Epithelial cell of proximal tubule (primary cell): ENCODE measurements at places on chromosomes 1 and 21. TPM values are rescaled to one million over a fixed set of nuclear protein-coding genes. Genes with fewer than 3 reads are reported as not detected.

Gene CFHR1
- not detected in 2 replicates for total RNA-seq

Gene PGLYRP4
- total RNA-seq, result not detected in 2 replicates

Gene SLC9C2
- not detected in 2 replicates for total RNA-seq

Gene F5
- not detected in 2 replicates for total RNA-seq

Gene KLHDC9
- total RNA-seq, result 2.6 and 6.5 TPM in 2 replicates

Gene FALEC
- not detected in 2 replicates for total RNA-seq

Gene SDHB
- 118 and 183 TPM in 2 replicates for total RNA-seq

Gene LRRC42
- total RNA-seq, result 46.7 and 48.0 TPM in 2 replicates

DNA sequence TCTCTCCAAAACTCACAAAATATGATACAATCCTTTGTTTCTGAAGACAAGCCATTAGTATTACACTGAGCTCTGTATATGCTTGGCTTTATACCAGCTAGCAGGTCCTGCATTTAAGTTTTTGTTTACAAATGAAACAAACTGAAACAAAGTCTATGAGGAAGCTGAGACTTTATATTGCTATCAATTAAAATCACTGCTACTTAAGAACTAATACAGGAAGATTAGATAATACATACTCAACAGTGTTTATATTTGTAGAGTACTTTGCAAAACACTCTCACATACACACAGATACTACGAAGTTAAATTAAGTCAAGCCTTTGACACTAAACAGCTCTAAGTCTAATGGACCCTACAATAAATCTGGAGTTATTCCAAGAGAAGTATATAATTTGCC lies 247.4 kb downstream of the CRB1 start:
- no peak for DNase-seq

DNA sequence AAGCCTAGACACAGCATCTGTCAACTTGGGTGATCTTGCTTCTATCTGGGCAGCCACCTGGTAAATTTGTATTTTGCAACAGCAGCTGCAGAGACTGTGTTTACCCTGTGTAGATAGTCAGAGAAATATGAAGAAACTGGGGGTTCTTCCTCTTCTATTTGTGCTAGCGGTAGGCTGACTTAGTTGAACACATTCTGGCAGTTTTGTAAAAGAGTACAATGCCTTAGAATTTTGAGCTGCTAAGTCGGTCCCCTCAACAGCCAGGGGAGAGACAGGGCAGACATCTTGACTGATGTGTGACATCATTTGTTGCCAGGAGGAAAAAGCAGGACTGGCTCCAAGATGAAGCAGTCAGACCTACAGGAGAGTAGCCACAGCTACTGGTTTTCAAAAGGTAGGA lies 53.7 kb downstream of the KCNJ6 start:
- no peak for DNase-seq

DNA sequence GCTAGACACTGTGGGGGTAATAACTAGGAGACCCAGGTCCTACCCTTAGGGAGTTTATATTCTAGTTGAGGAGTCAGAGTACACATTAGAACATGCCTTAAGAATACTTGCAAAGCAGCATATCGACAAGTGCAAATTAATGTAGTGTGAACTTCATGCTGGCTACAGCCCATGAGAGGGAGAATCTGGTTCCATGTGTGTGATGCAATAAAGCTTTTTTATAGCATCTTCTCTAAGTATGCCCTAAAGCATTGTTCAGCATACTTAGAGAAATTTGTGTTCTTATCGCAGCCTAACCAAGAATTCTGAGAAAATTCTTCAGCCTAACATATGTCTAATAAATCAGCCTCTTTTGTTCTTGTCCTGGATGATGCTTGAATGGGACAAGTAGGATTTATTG lies 95.5 kb downstream of the SDCCAG8 start:
- no peak for DNase-seq

- no peak for DNase-seq
These were observed 272.5 kb downstream of the RRAGC start for GRCh38 chr1:38586993-38587646.

DNA sequence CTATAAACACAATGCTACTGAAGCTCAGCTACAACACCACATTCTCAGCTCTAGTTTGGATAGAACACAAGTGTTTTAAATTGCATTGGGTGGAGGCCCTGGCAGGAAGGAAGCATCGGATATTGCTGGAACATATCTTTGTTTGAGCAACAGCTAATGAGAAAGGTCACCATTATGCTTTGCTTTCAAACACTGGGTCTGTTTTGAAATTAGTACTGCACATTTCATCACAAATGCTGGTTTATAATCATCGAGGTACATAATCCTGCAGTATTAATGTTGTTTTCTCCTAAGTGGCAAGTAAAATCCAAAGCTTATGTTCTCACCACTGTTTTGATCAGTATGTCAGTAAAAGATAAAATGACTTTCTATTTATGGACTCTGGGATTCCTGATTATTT lies 61.5 kb upstream of the ARHGAP29 start:
- no peak for DNase-seq

GRCh38 chr1:3978990-3979325 lies 78.9 kb upstream of the C1orf174 start:
- DNase-seq, result no peak

GRCh38 chr1:53546409-53547155 lies 87.4 kb downstream of the DMRTB1 start:
- DNase-seq, result no peak

GRCh38 chr1:54081306-54082270 lies 28.2 kb downstream of the TCEANC2 start:
- DNase-seq, result peak; percentile 36

DNA sequence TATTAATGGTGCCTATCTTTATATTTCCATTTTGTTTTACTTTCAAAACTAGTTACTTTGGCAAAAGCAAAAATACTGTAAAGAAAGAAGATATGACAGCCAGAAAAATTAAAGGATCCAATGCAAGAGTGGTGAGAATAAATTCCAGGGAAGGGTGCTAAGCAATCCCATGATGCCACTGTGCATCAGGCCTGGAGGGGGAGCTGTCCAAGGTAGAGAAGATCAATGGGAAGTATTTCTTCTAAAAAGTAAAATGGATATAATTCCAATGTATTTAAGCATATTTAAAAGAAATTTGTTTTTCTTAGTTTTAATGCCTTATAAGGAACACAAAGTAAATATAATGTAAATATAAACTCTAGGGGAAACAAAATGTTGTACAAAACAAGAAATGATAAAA lies 1382.2 kb upstream of the B3GALT2 start:
- DNase-seq, result no peak

GRCh38 chr21:46156678-46157077 lies 1.3 kb upstream of the FTCD start:
- DNase-seq, result no peak

GRCh38 chr21:31964692-31965091 lies 91.9 kb downstream of the HUNK start:
- DNase-seq, result no peak

- DNase-seq, result no peak
These were observed 61.9 kb upstream of the RGS1 start for GRCh38 chr1:192513697-192514096.
